ENCODE measurements at places on chromosomes 1 and 21.

DNA sequence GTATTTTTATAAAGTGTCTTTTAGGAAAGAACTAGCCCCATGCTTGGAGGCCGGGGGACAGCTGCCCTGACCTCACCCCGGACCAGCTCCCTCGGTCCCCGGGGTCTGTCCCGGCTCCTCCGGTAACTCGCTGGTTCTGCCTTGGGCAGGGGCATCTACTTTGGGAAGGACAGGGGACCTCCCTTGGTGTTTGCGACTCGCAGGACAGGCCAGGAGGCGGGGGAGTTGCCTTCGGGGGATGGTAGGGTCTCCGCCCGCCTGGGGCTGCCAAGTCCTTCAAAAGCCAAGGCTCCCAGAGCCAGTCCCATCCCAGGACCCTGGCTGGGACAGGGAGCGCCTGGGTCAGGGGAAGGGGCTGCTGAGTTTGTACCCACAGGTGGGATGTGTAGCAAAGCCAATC, 157.9 kb downstream of the PEX14 start:
- no peak for DNase-seq

DNA sequence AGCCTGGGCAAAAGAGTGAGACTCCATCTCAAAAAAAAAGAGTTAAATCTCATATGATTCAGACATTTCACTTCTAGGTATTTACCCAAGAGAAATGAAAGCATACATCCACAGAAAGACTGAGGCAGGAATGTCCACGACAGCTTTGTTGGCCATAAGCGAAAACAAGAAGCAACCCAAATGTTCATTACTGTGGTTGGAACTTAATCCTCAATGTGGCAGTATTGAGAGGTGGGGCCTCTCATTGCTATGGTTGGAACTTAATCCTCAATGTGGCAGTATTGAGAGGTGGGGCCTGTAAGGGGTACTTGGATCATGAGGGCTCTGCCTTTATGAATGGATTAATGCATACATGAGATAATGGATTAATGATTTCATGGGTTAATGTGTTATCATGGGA, 15.2 kb downstream of the C21orf58 start:
- no peak for DNase-seq

GRCh38 chr1:161890574-161890973, 124.5 kb downstream of the ATF6 start:
- no peak for DNase-seq

DNA sequence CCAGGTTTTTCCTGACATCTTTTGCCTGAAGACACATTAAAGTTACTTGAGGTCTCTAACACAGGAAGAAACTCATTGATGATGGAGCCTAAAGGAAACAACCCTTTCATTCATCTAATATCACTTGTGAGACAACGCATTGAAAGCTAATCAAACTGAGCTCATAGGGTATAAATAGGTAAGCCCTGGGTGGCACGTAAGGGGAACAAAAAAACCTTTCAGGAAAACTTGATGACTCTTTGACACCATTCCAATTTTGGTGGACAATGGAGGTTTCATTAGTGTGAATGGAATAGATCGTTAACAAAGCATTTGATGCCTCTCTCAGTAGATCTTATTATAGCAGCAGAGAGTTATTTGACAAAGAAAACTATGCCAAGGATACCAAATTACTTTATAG, 80.7 kb upstream of the DUSP10 start:
- DNase-seq = no peak

DNA sequence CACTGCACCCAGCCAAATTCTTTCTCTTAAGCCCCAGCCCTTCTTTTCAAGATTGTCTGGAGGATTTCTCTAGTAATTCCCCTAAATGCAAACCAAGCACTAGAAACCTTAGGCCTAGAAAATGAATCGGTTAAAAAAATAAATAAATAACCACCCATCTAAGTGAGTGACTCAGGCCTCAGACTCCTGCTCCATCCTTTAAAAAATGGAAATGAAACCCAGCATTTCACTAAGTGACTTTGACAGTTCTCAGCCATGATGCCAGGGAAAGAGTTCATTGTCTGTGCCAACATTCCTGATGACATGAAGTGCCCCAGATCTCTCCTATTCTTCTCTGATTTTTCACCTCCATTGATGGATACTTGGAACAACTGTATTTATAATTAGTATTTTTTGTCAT, 415.2 kb upstream of the DAB1 start:
- no peak for DNase-seq

GRCh38 chr21:34612557-34612956, 2.4 kb downstream of the RCAN1 start:
- no peak for DNase-seq

GRCh38 chr1:221994939-221995338, 253.1 kb upstream of the DUSP10 start:
- DNase-seq = peak; percentile 92

GRCh38 chr1:224726441-224727182, 110.5 kb downstream of the CNIH3 start:
- DNase-seq = peak; percentile 95

GRCh38 chr1:19113697-19114092, 96.4 kb downstream of the UBR4 start:
- peak; percentile 21 for DNase-seq

DNA sequence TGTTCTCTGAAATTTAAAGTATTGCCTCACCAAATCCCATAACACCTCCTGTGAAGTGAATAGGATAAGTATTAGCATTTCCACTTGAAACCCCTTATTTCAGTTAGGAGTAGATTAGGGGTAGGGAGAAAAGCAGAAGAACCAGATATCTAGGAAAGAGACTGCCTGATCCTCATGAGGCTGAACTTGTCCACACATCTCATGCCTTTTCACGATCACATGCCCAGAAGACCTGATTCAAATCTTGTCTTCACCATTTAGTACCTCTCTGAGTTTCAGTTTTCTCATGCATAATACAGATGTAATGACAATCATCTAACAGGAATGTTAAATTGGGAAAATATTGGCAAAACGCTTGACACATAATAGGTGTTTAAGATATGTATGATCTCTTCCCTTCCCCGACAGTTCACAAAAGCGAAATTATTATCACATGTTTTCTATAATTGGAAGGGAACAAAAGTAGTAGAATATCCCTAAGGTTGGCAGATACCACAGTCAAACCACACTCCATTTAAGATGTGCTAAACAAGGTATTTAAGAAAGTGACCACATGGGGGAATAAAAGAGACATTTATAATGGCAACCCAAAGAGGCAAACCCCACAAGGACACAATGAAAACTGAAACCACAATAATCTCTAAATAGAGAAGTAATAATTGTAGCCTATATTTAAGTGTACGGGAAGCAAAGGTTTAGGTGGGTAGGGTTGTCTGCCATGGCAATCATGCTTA, 25.2 kb downstream of the GFI1 start:
- DNase-seq = no peak

GRCh38 chr1:211915924-211916323, 85.4 kb upstream of the LPGAT1 start:
- DNase-seq = no peak

GRCh38 chr1:33617451-33617850, 145.0 kb downstream of the ZSCAN20 start:
- no peak for DNase-seq

- DNase-seq = no peak
Measured at GRCh38 chr1:11523746-11524464, 45.0 kb downstream of the DISP3 start.

DNA sequence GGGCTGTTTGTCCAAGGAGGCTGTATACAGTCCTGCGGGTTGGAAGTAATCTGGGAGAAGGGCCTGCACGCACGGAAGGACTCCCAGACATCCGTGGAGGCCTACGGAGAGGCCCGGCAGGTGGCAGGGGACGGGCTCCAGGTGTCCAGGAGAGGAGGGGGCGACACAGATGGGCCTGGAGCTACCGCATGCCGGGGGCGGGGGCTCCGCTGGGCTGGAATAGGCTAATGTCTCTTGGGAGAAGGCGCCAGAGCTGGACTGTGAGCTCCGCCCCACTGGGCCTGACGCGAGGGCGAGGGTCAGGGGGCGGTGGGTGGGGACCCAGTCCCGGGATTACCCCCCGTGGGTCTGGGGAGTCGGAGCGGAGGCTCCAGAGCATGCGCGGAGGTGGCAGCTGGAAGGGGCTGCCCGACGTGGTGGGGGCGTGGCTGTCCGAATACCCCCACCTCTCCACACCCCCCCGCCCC, 659 bp downstream of the AGO1 start:
- no peak for DNase-seq

DNA sequence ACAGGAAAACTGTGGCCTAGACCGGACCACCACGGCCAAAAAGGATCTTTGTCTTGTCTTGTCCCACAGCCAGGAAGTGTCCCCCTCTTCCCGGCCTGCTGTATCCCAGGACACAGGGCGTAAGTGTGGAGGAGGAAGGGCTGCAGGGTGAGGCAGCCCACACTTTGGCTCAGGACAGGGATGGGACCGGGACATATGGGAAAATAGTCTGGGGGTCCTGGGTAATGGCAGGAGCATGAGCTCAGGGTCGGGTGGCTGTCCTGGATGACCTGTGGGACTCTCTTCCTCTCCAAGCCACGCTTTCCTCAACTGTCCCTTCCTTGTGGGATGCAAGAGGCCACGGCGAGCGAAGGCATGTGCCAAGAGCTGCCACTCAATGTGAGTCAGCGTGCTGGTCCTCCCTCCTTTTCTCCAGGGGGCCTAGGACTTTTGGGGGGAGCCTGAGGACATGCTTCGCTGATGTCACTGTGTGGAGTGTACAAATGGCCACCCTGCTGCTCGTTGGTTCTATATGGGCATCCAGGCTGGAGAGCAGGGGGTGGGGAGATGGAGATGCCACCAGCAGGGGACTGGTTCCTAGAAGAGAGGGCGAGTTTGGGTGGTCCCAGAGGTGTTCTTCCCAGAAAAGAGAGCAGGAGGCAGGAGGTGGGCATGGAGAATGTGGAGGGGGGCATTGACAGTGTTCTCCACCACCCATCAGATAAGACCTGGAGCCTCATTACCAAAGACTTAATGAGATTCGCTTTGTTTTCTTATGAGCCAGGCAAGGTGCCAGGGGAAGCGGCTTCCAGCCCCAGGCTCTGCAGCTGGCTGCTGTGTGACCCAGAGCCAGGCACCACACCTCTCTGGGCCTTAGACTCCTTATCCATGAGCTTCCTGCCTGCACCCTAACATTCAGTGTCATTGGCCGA, 11.5 kb upstream of the PADI1 start:
- DNase-seq = no peak

DNA sequence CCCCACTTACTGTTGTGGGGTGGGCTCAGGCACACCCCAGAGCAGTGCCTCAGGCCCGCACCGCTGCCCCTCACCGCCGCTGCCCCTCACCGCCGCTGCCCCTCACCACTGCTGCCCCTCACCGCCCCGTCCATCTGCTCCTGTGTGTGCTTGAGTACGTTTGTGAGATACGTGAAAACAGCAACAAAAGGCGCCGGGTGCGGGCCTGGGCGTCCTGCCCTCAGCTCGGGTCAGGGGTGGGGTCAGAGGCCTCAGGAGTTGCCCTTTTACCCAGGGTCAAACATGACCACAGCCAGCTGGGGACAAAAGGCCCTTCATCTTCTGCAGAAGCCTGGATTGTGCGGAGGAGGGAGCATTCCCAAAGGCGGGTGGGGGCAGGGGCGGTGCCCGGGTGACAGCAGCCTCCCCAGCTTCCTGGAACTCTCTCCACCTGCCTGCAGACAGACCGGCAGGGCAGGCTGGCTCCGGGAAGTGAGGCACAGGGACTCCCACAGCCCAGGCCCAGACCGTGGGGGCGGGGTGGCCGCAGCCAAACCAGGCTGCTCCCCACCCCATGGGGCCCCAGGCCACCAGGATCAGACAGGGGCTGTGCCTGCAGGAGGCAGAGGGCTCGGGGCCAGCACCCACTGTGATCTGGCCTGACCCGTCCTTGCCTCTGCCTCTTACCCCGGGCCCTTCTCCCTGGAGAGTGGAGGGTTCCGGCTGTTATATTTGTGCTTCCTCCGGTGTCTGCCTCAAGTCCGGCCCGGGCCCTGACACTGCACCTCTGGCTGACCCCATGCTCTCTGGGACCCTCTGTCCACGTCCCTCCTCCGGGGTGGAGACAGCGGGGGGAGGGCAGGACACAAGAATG, 2.3 kb upstream of the VWA1 start:
- no peak for DNase-seq
